ENCODE measurements at places on chromosomes 7 and 10.

DNA sequence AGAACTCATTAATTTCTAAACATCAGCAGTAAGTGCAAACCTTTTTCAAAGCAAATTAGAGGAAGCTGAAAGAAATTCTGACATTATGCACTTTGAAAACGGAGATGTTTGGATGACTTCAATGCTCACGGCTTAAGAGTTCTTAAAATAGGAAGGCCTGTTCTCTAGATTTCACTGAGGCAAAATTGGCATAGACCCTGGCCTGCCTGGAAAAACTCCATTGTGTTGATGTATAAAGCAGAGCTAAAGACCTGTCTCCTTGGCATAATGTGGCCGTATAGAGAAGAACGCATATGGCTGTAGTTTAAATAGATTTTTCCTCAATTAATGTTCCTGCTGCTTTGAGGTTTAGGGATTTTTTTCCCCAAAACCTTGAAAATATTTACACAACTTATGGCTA is 24.5 kb upstream of the AGMO start:
- no peak for DNase-seq

- no peak for DNase-seq
Measured at GRCh38 chr7:2010101-2010500, 222.6 kb downstream of the MAD1L1 start.

GRCh38 chr7:2510909-2511768 is 8.4 kb upstream of the LFNG start:
- no peak for DNase-seq

GRCh38 chr10:124675824-124676223 is 68.4 kb downstream of the FAM53B start:
- DNase-seq = no peak

DNA sequence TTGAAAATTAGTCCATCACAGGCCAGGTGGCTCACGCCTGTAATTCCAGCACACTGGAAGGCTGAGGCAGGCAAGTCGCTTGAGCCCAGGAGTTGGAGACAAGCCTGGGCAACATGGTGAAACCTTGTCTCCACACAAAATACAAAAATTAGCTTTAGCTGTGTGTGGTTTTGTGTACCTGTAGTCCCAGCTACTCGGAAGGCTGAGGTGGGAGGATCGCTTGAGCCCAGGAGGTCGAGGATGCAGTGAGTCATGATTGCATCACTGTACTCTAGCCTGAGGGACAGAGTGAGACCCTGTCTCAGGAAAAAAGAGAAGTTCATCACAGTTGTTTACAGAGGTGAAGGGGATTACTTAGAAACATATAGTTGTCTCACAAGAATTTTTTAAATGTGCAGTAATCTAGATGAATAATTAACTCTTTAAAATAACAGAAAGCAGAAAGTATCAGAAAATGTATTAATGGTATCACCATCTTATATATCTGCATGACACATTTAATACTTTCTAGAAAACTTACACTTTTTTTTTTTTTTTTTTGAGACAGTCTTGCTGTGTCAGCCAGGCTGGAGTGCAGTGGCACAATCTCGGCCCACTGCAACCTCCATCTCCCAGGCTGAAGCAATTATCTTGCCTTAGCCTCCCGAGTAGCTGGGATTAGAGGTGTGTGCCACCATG is 8.9 kb downstream of the LCOR start:
- DNase-seq = no peak

DNA sequence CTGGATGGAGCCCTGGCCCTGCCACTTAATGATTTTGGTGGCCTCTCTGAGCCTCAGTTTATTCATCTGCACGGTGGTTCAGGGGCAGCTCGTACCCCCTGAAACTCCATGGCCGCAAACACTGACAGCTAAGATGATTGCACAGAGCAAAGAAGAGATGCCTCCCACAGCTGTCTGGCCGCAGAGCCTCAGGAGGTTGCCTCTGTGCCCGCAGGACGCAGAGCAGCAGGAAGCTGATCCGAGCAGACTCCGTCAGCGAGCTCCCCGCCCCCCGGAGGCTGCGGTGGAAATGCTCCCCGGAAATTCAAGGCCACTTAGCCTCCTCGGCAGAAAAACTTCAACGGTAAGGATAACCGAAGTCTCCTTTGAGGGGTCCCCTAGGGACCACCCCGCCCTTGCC is 30.2 kb upstream of the C10orf53 start:
- DNase-seq = no peak

DNA sequence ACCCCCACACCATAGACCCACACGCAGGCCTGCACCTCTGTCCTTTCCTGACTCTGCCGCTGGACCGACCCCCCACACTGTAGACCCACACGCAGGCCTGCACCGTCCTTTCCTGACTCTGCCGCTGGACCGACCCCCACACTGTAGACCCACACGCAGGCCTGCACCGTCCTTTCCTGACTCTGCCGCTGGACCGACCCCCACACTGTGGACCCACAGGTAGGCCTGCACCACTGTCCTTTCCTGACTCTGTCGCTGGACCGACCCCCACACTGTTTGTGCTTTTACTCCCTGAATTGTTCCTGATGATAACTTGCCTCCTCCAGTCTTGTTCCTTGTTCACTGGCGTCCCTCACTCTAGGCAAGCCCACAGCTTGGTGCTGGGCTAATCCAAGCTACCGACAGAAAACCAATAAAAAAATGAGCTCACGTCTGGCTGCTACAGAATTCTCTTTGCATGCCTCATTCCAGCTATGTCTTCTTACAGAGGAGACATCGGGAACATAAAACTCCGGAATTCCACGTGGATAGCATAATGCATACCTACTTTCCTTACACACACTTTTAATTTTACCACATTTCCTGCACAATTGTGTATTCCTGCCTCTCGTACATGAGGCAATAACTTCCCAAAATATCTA is 494.3 kb downstream of the PTPRN2 start:
- DNase-seq = no peak

DNA sequence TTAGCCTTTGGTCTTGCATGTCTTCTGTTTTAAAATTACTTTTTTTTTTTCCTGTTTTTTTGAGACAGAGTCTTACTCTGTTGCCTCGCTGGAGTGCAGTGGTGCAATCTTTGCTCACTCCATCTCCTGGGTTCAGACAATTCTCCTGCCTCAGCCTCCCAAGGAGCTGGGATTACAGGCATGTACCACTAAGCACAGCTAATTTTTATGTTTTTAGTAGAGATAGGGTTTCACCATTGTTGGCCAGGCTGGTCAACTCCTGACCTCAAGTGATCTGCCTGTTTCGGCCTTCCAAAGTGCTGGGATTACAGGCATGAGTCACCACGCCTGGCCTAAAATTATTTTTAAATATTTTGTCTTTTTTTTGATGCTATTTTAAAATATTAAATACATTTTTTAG is 38.5 kb downstream of the MLLT10 start:
- no peak for DNase-seq

GRCh38 chr10:94219829-94220228 is 142.9 kb downstream of the NOC3L start:
- DNase-seq = no peak

GRCh38 chr10:17238445-17239291 is 10.6 kb downstream of the VIM start:
- DNase-seq = no peak

GRCh38 chr7:45940939-45941338 is 19.9 kb upstream of the IGFBP3 start:
- no peak for DNase-seq

- DNase-seq = no peak
Measured at GRCh38 chr10:69644658-69645295, 14.7 kb downstream of the FAM241B start.

DNA sequence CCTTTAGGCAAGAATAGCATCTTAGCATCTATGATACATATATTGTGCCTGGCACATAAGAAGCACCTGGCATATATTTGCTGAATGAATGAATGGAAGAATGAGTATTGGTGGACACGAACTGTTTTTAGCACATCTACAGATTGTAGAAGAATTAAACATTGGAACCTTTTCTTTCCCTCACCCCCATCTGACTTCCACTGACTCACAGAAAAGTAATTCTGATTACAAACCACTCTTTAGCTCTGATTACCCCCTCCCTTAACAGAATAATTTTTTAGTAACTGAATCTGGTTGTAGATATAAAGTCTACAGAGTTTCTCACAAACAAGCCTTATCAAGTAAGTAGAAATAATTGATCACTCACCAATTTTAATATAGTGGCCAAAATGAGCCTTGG is 31.9 kb downstream of the SLC26A4 start:
- DNase-seq = no peak

- DNase-seq = no peak
Measured at GRCh38 chr7:123747620-123748141, 1.1 kb downstream of the WASL start.
